NB4 (cell line): ENCODE measurements at places on chromosomes 6 and 20.
A peak's percentile ranks its signal among the peaks of the same experiment; 100 is the strongest.

GRCh38 chr6:100412872-100413271 lies 51.8 kb downstream of the SIM1 start:
- DNase-seq, result no peak

- DNase-seq, result no peak
Observed at GRCh38 chr6:139006477-139006876, 18.4 kb upstream of the REPS1 start.

GRCh38 chr20:35243986-35244385 lies 17.5 kb downstream of the MMP24 start:
- DNase-seq, result no peak

DNA sequence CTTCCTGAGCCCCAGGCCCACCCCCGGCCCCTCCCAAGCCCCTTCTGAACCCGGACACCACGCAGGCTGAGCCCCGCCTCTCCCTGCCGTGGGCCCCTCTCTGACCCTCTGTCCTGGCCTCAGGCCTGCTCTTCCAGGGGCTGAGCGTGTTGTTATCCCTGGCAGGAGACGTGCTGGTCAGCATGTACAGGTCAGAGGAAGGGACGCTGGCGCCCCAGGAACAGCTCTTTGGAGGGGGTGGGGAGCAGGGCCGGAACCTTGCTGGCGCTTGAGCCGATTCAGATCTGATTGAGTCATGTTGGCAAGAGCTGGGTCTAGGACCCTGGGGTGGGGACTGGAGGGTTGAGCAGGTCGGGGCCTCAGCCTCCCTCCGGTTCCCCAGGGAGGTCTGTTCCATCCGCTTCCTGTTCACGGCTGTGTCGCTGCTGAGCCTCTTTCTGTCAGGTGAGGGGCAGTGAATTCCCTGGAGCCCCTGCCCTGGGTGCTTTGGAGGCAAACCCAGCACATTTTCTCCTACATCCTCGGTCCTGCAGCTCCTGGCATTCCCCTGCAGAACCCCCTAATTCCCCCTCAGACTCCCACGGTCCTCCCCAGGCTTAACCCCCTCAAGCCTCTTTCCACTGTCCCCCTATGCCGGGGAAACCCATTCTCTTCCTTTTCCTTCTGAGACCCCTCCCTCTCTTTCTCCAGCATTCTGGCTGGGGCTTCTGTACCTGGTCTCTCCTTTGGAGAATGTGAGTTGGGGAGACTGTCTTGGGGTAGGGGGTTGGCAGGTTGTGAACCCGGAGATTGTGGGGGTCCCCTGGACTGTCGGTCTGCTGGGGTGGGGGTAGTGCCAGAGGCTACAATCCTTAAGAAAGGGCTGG lies 2.0 kb downstream of the SPAG4 start:
- peak; percentile 96 for DNase-seq

DNA sequence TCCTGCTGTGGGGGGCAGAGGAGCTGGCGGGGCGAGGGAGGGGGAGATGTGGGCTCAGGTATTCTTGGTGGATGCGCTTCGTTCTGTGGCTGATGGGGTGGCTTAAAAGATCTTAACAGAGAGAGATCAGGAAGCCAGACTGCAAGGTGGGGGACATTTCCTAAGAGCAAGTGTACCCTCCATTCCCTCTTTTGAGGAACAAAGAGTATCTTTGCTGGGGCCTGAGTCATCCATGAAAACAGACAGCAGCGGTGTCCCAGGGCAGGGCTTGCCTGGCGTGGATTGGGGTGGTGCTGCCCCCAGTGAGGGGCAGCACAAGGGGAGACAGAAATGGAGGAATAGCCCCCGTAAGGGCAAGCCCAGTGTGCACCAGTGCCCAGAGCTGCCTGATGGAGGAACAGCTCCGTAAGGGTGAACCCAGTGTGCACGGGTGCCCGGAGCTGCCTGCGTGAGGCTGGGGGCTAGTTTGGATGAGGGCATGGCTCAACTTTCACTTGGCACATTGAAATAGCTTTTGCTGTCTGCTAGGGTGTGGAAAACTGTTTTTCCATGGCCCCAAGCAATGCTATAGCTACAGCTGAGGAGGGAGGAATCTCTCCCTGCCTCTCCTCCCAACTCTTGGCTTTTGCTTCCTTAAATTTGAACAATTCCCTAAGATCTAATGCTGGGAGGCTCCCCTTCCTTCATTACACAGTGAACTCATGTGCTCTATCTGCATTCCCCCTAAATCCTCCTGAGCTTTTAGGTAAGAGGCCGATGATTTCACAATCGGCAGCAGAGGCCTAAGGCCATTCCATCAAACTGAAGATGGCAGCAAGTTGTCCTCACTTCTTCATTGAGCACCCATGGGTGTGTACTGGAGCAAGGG lies 12.9 kb downstream of the MAPK13 start:
- no peak for DNase-seq

DNA sequence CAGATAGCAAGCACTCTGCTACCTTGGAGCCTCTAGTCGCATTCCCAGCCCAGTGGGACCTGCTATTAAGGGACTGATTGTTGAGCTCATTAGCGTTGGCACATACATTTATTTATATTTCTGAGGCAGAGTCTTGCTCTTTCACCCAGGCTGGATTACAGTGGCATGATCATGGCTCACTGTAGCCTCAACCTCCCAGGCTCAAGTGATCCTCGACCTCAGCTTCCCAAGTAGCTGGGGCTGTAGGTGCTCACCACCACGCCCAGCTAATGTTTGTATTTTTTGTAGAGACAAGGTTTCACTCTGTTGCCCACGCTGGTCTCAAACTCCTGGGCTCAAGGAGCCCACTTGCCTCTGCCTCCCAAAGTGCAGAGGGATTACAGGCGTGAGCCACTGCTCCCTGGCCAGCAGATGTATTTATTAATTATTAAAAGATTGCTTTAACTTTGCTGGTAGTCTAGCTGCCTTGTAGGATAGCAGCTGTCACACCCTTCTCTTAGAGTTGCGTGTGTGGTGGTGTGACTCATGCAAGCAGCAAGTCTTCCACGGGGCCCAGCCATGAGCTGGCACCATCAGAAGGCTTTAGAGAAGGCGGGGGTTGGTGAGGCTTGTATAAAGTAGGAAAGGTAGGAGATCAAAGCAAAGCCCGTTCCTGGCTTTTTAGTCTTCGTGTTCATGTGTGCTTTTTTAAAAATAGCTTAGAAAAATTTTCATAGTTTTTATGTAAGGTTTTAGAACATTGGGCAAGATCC lies 16.5 kb downstream of the ACTR5 start:
- DNase-seq, result peak; percentile 70

DNA sequence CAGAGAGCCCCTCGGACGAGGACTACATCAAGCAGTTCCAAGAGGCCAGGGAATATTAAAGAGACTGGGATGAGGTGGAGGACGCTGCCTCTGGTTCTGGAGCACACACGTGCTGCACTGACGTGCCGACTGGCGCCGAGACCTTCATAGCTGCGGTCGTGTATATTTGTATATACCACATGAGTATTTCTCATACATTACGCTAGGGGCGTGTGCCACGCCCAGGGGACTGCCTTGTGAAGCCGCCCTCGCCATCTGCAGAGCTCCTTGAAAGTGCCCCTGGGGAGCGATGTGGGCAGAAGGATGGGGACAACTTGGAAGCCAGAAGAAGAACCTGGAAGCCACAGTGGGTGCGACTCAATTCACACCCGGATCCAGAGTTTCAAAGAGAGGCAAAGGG lies 78.3 kb downstream of the ISM1 start:
- DNase-seq, result peak; percentile 60

- no peak for DNase-seq
Observed at GRCh38 chr6:121647905-121648304, 212.5 kb downstream of the GJA1 start.

DNA sequence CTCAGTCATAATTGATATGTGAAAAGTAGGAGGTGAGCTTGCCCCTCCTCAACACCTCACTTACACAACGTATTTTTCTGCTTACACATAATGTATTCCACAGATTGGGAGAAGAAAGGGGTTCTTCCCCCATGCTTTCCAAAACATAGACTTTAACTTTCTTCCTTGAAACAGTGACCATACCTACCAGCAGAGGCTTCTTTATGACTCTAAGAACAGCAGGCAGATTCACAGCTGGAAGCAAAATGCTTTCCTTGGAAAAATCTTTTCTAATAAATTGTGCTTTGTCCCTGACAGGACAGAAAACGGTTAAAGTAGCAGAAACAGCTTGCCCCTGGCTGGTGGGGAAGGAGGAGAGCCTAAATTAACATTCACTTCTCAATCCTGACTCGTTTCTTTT lies 629.1 kb upstream of the IMPG1 start:
- no peak for DNase-seq

- DNase-seq, result peak; percentile 45
Observed at GRCh38 chr20:45361793-45362192, 1.2 kb upstream of the SYS1 start.

DNA sequence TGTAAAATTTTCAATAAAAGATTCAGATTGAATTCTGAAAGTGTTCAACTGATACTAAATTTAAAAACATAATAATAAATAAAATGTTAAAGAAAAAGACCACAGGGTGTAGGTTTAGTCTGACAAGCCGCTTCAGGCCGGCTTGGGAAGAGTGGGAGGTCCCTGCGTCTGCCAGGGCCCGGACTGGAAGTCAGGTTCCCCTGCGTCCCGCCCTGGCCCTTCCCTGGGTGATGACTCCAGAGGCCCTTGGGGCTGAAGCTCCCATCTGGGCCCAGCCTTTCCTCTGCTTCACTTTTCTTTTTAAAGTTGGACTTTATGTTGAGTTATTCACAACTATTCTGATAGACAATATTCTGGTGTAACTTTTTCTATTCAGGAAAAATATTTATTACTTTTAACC lies 93.3 kb downstream of the SMOC2 start:
- DNase-seq, result no peak

GRCh38 chr20:3251806-3252205 lies 12.8 kb upstream of the SLC4A11 start:
- no peak for DNase-seq

GRCh38 chr20:42915081-42915480 lies 274.6 kb downstream of the PTPRT start:
- DNase-seq, result no peak

- DNase-seq, result no peak
Observed at GRCh38 chr6:17836293-17836692, 129.6 kb upstream of the NUP153 start.

DNA sequence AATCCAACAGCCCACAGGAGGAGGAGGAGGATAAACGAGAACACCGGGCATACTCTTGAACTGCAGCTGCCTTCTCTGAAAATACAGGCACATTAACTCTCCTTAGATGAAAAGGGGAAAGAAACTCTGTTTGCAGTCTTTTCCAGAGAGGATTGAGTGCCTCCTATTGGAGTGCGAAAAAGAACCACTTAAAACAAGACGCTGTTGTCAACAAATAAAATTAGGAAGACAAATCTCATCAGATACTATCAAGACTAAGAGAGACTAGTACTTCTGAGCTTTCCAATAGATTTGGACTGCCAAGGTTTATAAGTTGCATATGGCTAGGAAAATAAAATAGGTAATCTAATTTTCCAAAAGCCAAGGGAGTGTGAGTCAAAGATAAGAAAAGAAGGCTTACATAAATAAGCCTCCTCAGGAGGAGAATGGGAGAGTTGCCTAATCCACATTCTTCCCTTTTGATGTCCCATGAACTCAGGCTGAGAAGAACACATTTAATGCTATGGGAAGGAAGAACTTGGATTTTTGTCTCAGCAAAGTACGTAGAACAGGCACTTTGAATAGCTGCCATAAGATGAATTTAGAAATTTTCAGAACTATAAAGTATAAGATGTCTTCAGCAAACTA lies 154.7 kb downstream of the ARHGAP18 start:
- DNase-seq, result no peak

- DNase-seq, result peak; percentile 40
Observed at GRCh38 chr6:43953256-43953655, 174.0 kb downstream of the MRPL14 start.

DNA sequence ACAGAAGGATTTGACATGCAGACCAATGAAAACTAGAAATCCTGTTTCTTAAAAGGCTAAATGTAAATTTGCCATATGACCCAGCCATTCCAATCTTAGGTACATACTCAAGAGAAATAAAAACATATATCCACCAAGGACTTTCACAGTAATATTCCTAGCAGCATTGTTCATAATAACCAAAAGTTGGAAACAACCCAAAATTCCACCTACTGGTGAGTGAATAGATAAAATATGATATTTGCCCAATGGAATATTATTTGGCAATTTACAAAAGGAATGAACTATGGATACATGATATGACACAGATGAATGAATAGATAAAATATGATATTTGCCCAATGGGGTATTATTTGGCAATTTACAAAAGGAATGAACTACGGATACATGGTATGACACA lies 22.7 kb downstream of the MTCL3 start:
- DNase-seq, result no peak

- DNase-seq, result no peak
Observed at GRCh38 chr6:122238861-122239260, 160.6 kb upstream of the HSF2 start.

GRCh38 chr6:144564202-144564601 lies 279.1 kb downstream of the UTRN start:
- DNase-seq, result no peak

DNA sequence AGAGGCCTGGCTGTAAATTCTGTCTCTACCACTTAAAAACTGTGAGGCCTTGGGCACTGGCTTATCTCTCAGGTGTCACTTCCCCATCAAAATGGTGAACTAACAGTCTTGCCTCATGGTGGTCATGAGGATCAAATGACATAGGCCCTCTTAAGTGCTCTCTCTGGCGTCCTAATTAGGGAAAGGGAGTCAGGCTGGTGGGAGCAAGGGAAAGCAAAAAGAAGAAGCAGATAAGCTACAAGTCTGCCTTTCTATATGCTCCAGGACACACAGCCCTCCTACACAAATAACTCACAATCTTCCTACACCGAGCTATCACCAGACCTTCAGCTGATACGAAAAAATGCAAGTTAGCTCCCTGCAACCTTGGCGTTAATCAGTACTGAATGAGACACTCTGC lies 19.5 kb upstream of the SLC22A16 start:
- DNase-seq, result peak; percentile 31

DNA sequence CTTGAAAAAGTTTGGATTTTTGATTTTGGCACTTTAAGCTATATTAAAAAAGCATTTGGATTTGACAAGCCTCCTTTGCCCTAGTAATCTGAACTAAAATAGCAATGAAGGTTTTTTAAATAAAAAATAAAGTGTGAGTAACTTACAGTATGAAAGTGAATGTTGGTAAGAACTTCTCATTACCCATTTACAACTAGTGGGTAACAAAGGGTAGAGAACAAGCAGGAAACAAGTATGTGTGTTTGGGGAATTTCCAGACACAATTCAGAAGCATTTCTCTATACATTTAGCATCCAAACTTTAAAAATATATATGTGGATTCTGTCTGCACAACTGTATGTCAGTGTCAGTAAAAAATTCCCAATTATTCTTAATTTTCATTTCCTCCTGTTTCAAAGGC lies 2.9 kb downstream of the TMEM30A start:
- DNase-seq, result no peak

DNA sequence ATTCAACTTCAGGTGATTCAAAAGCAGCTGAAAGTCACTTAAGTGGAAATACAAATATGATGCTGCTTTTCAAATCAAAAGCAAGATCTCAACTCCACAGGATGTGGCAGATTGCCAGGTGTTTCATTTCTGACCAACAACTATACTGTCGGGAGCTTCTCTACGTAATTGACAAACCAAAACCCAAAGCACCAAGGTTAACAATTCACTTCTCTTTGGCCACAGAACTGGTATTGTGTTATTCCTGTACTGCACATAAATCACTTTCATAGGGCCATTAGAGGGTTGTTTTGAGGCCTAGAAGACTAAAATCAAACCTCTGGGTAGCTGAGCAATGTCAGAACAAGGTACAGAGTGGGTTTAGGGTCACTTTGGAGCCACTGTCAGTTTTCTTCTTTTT lies 169.7 kb downstream of the HAO1 start:
- no peak for DNase-seq
